ENCODE measurements at places on chromosomes 1 and 21. TPM values are rescaled to one million over a fixed set of nuclear protein-coding genes. Genes with fewer than 3 reads are reported as not detected.

PADI3 gene
- total RNA-seq = not detected

DNA sequence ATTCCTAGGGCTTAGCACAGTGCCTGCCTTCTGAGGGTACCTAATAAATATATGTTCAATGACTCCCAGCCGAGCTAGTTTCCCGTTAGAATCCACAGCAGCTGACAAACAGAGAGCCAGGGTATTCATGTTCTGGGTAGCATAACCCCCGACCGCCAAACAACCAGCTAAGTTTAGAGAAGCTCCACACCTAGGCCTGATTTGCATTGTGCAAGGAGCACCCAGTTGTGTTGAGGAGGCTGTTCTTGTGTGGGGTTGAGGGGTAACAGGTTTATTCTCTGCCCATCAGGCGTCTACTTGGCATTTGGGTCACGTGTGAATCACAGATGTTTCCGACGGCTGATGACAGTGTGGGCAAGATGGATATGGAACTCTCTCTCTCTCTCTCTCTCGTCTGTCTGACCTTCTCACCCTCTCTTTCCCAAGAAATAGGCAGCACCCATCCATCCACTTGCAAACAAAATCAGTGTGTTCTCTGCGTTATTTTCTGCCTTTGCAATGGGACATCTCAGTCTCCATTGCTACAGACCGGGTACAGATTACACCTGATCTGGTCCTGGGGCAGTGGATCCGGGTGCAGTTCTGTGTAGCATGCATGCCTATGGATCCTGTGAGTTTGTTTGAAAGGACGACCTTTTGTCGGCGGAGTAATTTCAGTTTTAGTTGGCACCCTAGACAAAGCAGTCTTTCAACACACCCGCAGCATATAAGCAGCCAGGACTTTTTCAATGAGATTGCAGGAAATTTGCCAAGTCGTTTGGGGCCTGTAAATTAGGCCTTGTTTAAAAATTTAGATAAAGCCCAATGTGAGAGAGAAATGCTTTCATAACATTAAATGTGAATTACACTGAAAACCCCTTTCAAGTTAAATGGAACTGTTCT lies 29.4 kb downstream of the KAZN start:
- DNase-seq = no peak
- no peak overlapping the region for H3K27ac ChIP-seq
- H3K27me3 ChIP-seq = no peaks in the 10 kb centered on the region
- no peak overlapping the region for H3K4me3 ChIP-seq
- no peaks in the 10 kb centered on the region for H3K36me3 ChIP-seq

- H3K27me3 ChIP-seq = no peaks in the 10 kb centered on the region
- H3K36me3 ChIP-seq = no peaks in the 10 kb centered on the region
- no peak overlapping the region for H3K27ac ChIP-seq
- H3K4me3 ChIP-seq = no peak overlapping the region
Measured at GRCh38 chr1:171803045-171803444, 21.6 kb downstream of the METTL13 start.

SLC5A9 gene
- not detected for total RNA-seq

U2AF1 gene
- total RNA-seq = 47.4 TPM

- peaks cover 20% of the 10 kb centered on the region for H3K27me3 ChIP-seq
- no peaks in the 10 kb centered on the region for H3K36me3 ChIP-seq
- no peak for DNase-seq
- H3K27ac ChIP-seq = no peak overlapping the region
Measured at GRCh38 chr1:36585569-36586548, 103.1 kb upstream of the CSF3R start.

DNA sequence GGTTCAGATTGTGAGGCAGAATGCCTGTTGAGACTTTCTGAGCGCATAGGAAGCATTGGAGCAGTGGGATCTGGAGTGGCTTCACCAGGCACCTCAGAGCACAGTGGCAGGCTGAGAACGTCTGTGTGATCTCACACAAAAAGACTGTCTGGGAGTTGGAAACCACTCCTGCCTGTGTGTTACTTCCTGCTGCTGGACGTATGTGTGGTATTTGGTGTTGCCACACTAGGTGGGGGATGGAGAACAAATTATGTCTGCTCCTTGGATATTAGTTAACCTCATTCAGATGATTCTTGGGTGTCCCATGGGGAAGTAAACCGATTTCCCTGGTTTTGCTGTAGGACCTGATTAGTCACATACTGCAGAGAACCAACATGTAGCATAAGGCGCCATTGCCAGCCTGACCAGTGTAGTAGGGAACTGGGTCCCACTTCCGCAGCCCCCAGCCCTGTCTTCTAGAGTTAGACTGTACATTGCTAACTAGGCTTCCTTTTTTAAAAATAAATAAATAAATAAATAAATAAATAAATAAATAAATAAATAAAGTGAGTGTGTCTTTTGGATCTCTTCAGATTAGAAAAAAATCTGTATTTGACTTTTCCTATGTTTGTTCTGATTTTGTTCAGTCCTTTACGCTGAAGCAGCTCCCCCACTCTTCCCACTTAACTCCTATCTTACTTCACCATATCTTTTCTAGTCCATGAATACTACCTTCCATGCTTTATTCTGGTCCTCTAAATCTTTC lies 26.9 kb downstream of the UCK2 start:
- H3K27ac ChIP-seq = no peak overlapping the region
- H3K4me3 ChIP-seq = no peak overlapping the region
- H3K4me1 ChIP-seq = peaks cover 62% of the 10 kb centered on the region
- no peak for DNase-seq
- H3K27me3 ChIP-seq = no peaks in the 10 kb centered on the region

DNA sequence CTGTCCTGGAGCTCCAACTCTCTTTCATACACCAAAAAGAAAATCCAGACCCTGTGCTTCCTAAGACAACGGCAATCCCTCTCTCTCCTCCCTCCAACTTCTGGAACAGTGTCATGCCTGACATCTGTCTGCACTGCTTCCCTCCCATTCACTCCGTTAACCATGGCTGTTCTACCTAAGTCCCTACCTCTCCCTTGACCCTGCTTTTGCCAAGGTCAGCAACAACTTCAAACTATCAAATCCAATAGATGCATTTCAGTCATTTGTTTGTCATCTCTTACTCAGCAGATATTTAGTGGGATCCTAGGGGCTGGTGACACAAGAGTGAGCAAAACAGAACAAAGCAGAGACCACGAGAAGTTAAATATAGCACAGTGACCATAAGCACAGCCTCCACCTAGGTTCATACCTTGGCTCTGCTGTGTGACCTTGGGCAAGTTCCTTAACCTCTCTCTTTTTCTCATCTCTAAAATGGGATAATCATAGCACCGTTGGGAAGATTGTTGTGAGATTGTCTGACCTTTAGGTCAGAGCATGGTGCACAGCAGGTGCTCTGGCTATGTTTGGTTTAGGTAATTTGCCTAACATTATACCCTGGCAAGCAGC lies 88.9 kb downstream of the TMEM53 start:
- H3K27ac ChIP-seq = no peak overlapping the region
- no peaks in the 10 kb centered on the region for H3K36me3 ChIP-seq
- H3K27me3 ChIP-seq = peaks cover 9% of the 10 kb centered on the region
- DNase-seq = no peak
- no peak overlapping the region for H3K4me3 ChIP-seq
- H3K4me1 ChIP-seq = no peaks in the 10 kb centered on the region

- no peaks in the 10 kb centered on the region for H3K36me3 ChIP-seq
- no peak overlapping the region for H3K27ac ChIP-seq
- no peak for DNase-seq
- peaks cover 6% of the 10 kb centered on the region for H3K27me3 ChIP-seq
- peaks cover 6% of the 10 kb centered on the region for H3K4me1 ChIP-seq
Measured at GRCh38 chr1:9399510-9400424, 107.1 kb downstream of the SPSB1 start.

GRCh38 chr1:56137521-56138505 lies 441.6 kb downstream of the PLPP3 start:
- H3K27me3 ChIP-seq = no peaks in the 10 kb centered on the region
- no peaks in the 10 kb centered on the region for H3K4me1 ChIP-seq
- no peaks in the 10 kb centered on the region for H3K36me3 ChIP-seq
- no peak for DNase-seq
- H3K27ac ChIP-seq = no peak overlapping the region

GRCh38 chr1:155226188-155226909 lies 17.9 kb downstream of the MTX1 start:
- peaks cover 18% of the 10 kb centered on the region for H3K36me3 ChIP-seq
- H3K4me1 ChIP-seq = peaks cover 47% of the 10 kb centered on the region
- peak overlapping the region; percentile 89 for H3K27ac ChIP-seq
- H3K4me3 ChIP-seq = peak overlapping the region; percentile 81
- peak; percentile 87 for DNase-seq

GRCh38 chr1:186577633-186578032 lies 102.6 kb downstream of the PTGS2 start:
- H3K27ac ChIP-seq = no peak overlapping the region
- H3K4me1 ChIP-seq = no peaks in the 10 kb centered on the region
- H3K27me3 ChIP-seq = no peaks in the 10 kb centered on the region
- DNase-seq = no peak
- no peaks in the 10 kb centered on the region for H3K36me3 ChIP-seq
- no peak overlapping the region for H3K4me3 ChIP-seq

GRCh38 chr1:88700425-88701013 lies 16.4 kb downstream of the PKN2 start:
- no peak overlapping the region for H3K27ac ChIP-seq
- H3K36me3 ChIP-seq = peaks cover 9% of the 10 kb centered on the region
- no peaks in the 10 kb centered on the region for H3K27me3 ChIP-seq
- H3K4me1 ChIP-seq = peaks cover 6% of the 10 kb centered on the region

GRCh38 chr1:194723067-194723466 lies 1536.7 kb upstream of the B3GALT2 start:
- no peaks in the 10 kb centered on the region for H3K36me3 ChIP-seq
- H3K4me3 ChIP-seq = no peak overlapping the region
- DNase-seq = no peak
- H3K27me3 ChIP-seq = no peaks in the 10 kb centered on the region
- H3K4me1 ChIP-seq = no peaks in the 10 kb centered on the region
- H3K27ac ChIP-seq = no peak overlapping the region

GRCh38 chr1:94339206-94339927 lies 78.8 kb upstream of the ABCD3 start:
- peaks cover 9% of the 10 kb centered on the region for H3K27me3 ChIP-seq
- DNase-seq = no peak
- H3K36me3 ChIP-seq = no peaks in the 10 kb centered on the region

LRRN2 gene
- 0.25 TPM for total RNA-seq

OR6K6 gene
- not detected for total RNA-seq

- DNase-seq = no peak
- no peaks in the 10 kb centered on the region for H3K27me3 ChIP-seq
- H3K36me3 ChIP-seq = peaks cover 79% of the 10 kb centered on the region
- no peak overlapping the region for H3K4me3 ChIP-seq
Measured at GRCh38 chr1:117101334-117101733, 20.2 kb downstream of the TRIM45 start.

- no peak for DNase-seq
- H3K4me1 ChIP-seq = no peaks in the 10 kb centered on the region
- peaks cover 65% of the 10 kb centered on the region for H3K27me3 ChIP-seq
- no peaks in the 10 kb centered on the region for H3K36me3 ChIP-seq
- no peak overlapping the region for H3K27ac ChIP-seq
Measured at GRCh38 chr1:112371775-112372174, 24.2 kb upstream of the CTTNBP2NL start.

GRCh38 chr1:77874804-77875445 lies 13.5 kb upstream of the NEXN start:
- H3K4me3 ChIP-seq = no peak overlapping the region
- no peaks in the 10 kb centered on the region for H3K4me1 ChIP-seq

Measured in activated CD4-positive, alpha-beta memory T cell treated with anti-CD3 and anti-CD28 coated beads, Interleukin-2, amount 10 ng/mL, durations not matched to agents 7 days and 5 days (primary cell).